Ovary (tissue), 10 donors: ENCODE measurements at places on chromosomes 13 and 19.
A peak's percentile ranks its signal among the peaks of the same experiment; 100 is the strongest.

DNA sequence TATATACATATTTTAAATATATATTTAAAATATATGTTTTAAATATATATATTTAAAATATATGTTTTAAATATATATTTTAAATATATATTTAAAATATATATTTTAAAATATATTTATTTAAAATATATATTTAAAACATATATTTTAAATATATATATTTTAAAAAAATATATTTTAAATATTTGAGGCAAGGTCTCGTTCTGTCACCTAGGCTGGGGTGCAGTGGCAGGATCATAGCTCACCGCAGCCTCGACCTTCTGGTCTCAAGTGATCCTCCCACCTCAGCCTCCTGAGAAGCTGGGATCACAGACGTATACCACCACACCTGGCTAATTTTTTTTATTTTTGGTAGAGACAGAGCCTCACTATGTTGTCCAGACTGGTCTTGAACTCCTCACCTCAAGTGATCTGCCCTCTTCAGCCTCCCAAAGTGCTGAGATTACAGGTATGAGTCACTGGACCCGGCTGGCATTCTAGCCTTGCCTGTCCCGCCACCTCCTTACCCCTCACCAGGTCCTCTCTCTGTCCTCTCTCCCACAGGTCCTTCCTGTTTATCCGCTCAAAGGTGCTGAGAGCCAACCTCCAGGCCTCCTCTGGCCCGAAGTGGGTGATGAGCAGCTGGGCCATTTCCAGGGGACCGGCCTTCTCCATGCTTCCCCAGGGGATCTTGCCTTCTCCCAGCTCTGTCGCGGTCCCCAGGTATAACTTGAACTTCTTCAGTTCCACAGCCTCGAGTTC, 564 bp downstream of the NLRP12 start:
- no peak for DNase-seq

- DNase-seq, result no peak
These were observed 702 bp downstream of the PTH2 start for GRCh38 chr19:49422407-49423070.

- no peak for DNase-seq
These were observed 15.5 kb downstream of the SERP2 start for GRCh38 chr13:44389060-44389666.

- no peak for DNase-seq
These were observed 21.1 kb downstream of the LATS2 start for GRCh38 chr13:21040120-21040826.

DNA sequence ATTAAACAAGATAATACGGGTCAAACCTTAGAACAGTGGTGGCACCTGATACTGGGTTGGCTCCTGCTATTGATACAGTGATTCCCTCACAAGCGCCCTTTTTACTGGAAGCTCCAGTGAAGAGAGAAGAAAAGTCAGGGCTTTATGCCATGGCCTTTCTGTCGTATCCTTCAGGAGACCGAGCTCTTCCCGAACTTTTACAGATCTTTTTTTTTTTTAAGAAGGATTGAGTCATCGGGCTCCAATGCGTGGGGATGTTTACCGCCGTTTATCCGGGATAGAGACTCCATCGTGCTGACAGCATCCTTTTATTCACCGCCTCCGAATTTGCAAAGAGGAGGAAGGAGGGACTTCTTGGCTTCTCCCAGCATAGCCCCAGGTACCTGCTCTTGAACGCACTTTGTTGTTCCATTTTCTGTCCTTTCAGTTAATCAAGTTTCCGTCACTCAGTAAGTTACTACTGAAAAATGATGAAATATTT, 574 bp downstream of the ZNF227 start:
- DNase-seq, result peak; percentile 24

DNA sequence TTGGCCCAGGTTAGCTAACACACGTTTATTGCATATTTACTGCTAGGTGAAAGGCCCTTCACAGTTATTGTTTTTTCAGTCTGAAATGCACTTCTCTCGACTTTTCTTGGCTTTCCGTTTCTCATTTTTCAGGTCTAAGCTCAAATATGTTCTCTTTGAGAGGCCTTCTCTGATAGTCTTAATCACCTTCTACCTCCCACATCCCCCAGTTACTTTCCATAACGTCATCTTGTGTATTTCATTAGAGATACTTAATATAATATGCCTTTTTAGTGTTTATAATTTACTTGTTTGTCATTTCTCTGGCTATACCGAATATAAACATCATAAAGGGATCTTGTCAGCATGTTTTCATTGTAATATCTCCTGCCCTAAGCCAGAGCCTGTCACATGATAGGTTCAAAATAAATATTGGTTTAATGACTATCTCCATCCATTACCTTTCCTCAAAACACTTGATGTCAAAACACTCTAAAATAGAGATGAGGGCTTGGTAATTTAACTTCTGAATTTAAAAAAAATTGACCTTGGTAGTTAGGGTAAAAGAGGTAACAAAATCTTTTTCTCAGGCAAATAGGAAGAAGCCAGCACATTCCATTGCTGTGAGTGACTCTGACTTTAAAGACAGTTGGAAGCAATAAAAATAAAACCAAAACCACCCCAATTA, 168.6 kb upstream of the RFC3 start:
- no peak for DNase-seq

- no peak for DNase-seq
These were observed 414.8 kb downstream of the GPC5 start for GRCh38 chr13:91813253-91813652.

DNA sequence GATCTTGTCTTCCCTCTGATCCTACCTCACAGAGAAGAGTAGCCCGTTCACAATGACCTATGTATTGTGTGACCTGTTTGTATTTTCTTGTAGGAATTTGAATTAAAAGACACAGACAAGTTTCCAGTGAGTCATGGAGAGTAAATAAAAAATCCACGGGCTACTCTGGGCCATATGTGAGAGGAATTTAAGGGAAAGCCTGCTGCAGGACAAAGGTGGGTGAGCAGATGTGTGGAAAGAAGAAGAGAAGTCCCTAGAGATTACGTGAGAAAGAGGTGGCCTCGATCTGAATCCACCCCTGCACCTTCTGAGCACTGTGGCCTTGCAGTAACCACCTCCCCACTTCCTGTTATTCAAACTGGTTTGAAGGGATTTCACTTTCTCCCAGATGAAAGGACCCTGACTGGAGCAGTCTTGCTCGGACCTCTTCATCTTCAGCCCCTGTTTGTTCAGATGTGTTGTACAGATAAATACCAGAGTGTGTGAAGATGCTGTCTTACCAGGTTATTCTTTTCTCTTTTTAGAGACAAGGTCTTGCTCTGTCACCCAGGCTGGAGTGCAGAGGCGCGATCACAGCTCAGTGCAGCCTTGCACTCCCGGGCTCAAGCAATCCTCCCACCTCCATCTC, 205.4 kb downstream of the PDS5B start:
- DNase-seq, result no peak

DNA sequence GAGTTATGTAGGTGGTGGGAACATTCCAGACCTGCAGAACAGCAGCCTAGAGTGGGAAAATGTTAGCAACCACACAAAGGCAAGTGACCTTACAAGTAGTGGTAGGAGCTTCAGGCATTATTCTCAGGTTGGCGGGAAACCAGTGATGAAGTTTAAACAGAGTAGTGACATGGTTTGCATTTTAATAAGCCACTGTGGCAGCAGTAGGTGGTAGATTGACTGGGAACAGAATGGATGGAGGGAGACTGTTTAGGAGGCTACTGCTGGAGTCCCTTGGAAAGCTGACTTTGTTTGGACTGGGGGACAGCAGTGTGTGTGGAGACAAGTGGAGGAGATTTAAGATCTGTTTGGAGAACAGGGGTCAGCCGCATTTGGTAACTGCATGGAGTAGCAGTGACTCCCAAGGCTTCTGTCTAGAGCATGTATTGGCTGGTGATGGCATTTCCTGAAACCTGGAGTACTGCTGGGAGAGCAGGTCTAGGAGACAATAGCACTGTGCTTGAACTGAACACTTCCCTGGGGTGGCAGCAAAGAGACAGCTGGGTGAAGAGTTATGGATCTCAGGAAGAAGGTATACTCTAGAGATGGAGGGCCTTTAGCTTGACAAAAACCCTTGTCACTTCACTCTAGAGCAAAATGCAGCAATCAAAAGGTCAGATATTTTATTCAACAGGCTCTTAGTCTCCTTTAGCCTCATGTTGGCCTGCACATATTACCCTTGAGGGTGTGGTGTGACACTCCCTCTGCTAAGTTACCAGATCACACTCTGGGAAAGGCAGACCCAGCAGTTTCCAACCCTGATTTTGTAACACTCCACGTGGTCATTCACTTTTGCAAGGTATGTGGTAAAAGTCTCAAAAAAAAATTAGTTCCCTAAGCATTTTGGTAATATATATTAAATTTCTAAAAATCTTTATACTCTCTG, 70.3 kb downstream of the DHRS12 start:
- no peak for DNase-seq

GRCh38 chr19:17357724-17358123, 19.4 kb downstream of the PLVAP start:
- no peak for DNase-seq

DNA sequence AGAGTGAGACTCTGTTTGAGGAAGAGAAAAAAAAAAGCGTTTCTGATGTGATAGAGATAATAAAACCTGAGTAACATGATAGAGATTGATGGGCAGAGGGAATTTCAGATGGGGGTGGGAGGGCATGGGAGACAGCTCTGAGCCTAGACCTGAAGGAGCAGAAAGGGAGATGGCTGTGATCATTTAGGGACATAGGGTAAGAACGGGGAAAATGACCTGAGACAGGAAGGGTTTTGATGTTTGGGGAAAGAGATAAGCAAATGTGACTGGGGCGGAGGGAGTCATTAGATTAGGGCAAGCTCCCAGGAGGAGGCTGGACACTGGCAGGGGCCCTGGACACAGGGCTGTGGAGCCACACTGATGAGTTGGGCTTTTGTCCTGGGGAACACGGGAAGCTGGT, 6.1 kb downstream of the ZNF320 start:
- no peak for DNase-seq
